ENCODE measurements at places on chromosomes 16 and 17.

GRCh38 chr16:4046221-4046620 is 70.0 kb downstream of the ADCY9 start:
- no peak for DNase-seq

- DNase-seq: no peak
Measured at GRCh38 chr17:17740615-17741348, 59.5 kb downstream of the RAI1 start.

GRCh38 chr16:67780847-67781564 is 25.4 kb downstream of the RANBP10 start:
- DNase-seq: no peak

- DNase-seq: peak; percentile 96
Measured at GRCh38 chr16:3152277-3152990, 17.6 kb downstream of the ZNF213 start.

DNA sequence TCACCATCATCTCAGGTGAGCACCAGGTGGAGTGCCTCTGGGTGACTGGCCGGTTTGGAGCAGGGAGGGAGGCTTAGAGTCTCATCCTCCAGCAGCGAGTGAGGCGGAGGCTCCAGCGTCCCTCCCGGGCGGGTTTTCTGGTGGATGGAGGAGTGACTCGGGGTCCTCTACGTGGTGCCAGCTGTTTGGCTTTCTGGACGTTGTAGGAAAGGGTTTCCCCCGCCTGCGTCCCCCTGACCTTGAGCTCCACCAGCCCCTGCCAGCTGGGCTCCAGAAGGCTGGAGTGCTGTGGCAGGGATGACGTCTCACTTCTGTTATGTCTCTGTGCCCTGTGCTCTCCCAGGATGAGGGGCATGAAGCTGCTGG is 522 bp downstream of the DNASE1 start:
- no peak for DNase-seq

Measured in fibroblast of skin of scalp (primary cell).